ENCODE measurements at places on chromosomes 1 and 21.

DNA sequence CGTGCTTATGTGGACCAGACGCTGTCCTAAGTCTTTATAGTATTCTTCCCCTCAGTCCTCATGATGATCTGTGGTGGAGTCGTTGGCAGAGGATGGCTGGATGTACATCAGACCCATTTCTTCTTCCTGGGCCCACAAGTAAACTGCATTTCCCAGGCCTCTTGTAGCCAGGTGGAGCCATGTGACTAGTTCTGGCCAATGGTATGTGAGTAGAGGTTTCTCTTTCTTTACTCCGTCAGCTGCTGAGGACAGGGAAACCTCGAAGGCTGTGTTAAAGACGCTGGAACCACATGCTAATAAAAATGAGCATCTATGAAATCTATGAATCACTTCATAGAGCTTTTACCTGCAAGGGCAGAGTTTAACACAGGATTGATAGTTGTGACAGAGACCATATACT lies 18.7 kb upstream of the ZNF362 start:
- DNase-seq: no peak

DNA sequence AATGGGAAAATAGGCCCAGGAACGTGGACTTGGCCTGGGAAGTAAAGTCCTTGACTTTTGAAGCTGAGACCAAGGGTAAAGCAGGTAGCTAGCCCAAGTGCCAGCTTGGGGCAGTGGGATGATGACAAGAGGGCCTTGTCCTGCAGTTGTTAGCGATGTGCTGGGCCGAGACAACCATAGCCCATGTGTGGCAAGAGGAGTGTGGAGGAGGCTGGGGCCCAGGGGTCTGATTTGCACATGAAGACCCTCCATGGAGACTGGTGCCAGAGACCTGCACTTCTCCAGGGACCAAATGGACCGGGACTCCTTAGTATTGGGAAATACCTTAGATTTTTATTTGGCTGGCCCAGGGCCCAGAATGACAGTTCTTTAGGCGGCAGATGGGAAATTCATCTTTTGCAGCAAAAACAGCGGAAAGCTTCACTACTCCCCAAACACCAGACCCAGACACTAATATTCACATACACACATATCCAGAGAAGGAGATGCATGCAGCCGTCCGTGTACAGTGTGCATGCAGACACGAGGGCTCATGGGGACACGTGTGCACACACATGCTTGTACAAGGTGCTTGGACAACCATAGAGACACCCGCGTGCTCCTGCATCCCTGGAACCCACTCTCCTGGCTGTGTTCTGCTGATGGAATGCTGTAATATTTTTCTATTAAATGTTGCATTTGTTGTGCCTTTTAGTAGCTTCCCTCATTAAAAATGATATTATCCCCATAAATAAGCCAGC lies 78.1 kb upstream of the CSF3R start:
- no peak for DNase-seq

DNA sequence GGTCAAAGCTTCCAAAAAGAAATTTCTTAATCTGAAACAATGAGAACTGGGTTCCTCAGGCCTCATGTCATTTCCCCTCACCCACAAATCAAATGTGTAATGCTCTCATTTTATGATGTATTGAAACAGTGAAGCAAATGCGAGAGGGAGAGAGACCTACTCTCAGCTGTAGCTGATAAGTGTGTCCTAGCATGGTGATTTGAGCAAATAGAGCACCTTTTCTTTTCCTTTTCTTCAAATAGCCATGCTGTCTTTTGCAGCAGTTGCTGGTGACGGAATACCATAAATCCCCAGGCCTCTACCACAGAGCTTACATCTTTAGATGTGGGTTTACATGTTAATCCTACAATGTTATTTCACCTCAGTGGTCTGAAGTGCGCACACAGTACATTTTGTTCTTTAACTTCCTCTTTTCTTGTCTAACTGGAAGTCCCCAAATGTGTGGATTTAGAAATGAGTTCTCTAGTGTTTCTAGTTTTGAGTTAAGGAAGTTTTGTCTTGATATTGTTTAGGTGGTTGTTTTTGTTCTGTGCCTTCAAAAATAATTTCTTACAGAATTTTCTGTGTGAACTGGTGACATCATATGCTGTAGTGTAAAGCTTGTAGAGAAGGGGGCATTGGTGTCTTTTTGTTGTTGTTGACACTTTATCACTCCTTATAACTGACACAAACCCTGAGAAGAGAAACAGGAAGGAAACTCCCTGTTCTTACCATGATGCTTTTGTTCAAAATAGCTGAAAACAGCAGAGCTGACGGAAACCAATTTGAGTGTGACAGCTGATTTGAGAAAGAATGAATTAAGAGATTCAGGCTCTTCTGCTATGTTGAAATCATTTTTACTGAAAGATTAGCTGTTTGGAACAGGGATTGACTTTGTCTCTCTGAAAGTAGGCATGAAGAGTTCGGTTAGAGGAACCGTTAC lies 12.2 kb downstream of the SMAP2 start:
- peak; percentile 83 for DNase-seq

- no peak for DNase-seq
Observed at GRCh38 chr21:38742580-38743260, 63.0 kb upstream of the ETS2 start.

DNA sequence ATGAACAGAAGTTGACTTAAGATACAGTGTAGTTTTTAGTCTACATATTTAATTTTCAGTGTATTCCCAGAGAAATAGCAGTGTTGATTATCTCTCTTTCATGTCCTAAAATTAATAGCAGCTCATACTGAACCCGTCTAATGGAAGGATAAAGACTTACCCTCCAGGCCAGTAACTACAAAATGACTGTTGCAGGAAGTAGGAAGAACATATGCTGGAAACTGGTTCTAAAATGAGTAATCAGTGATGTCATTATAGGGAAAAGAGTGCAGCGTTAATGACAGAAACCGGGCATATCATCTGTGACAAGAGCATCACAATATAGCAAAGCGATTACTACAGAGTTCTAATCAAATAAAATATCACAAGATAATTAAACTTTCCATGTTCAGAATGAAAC lies 385.5 kb downstream of the SMYD3 start:
- no peak for DNase-seq

GRCh38 chr1:31300193-31300592 lies 3.4 kb downstream of the ZCCHC17 start:
- peak; percentile 17 for DNase-seq

DNA sequence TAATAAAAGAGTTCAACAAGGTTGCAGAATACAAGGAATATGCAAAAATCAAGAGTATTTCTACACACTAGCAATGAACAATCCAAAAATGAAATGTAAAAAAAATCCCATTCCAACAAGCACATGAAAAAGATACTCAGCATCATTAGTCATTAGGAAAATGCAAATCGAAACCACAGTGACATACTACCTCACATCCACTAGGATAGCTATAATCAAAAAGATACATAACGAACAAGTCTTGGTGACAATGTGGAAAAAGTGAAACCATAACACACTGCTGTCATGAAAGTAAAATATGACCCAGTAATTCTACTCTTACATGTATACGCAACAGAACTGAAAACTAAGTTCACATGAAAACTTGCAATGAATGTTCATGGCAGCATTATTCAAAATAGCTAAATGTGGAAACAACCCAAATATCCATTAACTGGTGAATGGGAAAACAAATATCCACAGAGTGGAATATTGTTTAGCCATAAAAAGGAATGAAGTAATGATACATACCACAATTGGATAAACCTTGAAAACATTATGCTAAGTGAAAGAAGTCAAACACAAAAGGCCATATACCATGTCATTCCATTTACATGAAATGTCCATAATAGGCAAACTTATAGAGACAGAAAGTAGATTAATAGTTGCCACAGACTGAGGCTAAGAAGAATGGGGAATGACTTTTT lies 34.3 kb downstream of the PIK3R3 start:
- no peak for DNase-seq

- DNase-seq: no peak
Observed at GRCh38 chr21:34345892-34346291, 17.9 kb upstream of the KCNE2 start.

DNA sequence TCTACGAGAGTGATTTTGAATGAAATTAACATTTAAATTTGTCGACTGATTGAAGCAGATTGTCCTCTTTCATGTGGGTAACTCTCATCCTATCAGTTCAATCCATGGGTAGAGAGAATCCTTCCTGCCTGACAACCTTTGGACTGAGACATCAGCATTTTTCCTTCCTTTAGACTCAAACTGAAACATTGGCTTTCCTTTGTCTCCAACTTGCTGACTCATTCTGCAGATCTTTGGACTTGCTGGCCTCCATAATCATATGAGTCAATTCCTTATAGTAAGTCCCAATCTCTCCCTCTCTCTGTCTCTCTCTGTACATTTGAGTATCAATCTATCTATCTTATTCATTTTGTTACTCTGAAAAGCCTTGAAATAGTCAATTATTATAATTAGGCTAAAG lies 416.7 kb downstream of the LRRIQ3 start:
- DNase-seq: no peak

GRCh38 chr1:74468982-74469603 lies 43.3 kb downstream of the LRRC53 start:
- peak; percentile 55 for DNase-seq

DNA sequence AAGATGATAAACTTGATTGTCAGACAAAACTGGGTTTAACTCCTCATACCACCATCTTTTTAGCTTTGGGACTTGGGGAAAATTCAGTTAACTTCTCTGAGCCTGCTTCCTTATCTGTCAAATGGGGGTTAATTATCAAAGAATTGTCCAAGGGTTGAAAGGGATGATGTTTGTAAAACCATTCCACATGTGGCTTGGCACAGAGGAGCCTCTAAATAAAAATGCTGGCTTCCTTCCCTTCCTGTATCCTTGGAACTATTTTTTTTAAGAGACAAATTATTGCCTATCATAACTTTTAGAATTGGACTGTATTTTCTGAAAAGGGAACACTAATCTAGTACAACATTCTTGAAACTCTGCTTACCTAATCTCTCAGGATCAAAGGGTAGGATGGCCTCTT lies 143.4 kb upstream of the USP24 start:
- DNase-seq: no peak

GRCh38 chr1:238738892-238739291 lies 647.5 kb upstream of the CHRM3 start:
- DNase-seq: no peak

- DNase-seq: no peak
Observed at GRCh38 chr21:45001134-45002095, 61.6 kb downstream of the SLX9 start.

DNA sequence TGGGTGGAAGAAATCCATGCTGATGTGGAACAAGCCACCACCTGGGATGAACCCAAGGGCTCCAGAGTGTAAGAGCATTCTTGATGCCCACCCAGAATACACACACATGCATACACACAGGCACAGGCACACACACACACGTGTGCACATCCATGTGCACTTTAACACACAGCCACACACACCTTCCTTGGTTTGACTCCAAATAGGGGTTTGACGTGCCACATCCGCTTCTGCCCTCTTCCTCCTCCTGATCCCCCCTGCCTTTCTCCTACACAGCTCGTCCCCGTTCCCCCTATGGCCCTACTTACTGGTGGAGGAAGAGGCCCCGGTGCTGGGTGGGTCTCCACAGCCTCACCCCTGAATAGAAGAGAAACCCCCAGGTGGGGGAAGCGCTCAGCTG lies 16.0 kb downstream of the SPATA21 start:
- DNase-seq: no peak

GRCh38 chr1:19169642-19170041 lies 40.4 kb downstream of the UBR4 start:
- peak; percentile 24 for DNase-seq

DNA sequence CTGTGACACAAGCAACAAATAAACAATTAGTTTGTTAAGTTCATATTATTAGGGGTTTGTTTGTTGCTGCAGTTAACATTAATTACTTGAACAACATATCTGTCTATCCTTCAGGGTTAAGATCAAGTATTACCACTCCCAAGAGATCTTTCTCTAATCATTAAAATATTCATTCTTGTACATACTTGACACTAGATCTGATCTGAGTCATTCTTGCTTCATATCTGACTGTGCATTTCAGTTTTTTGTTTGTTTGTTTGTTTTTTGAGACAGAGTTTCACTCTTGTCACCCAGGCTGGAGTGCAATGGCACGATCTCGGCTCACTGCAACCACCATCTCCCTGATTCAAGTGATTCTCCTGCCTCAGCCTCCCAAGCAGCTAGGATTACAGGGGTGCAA lies 613.3 kb upstream of the PLXNA2 start:
- no peak for DNase-seq

GRCh38 chr1:231194843-231195516 lies 33.1 kb downstream of the TRIM67 start:
- no peak for DNase-seq

- DNase-seq: no peak
Observed at GRCh38 chr21:46489800-46490199, 31.1 kb downstream of the DIP2A start.

GRCh38 chr1:246878551-246878950 lies 53.2 kb downstream of the AHCTF1 start:
- no peak for DNase-seq

DNA sequence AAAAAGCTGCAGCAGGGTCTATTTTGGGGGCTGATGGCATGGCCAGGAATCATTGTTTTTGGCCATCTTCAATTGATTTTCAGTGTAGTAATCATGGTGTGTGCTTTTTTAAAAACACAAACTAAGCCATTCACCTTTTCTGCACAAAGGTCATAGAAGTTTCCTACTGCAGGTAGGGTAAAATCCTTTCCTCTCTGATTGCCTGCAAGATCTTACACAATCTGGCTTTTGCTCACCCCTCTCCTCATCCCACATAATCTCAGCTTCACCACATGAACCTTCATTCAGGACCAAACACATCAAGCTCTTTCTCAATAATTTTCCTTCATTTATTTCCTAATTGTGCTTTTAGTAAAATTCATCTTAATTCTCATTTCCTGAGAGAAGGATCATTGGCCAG lies 38.3 kb upstream of the GBP5 start:
- no peak for DNase-seq

GRCh38 chr1:221429264-221429663 lies 312.6 kb downstream of the DUSP10 start:
- DNase-seq: peak; percentile 8

DNA sequence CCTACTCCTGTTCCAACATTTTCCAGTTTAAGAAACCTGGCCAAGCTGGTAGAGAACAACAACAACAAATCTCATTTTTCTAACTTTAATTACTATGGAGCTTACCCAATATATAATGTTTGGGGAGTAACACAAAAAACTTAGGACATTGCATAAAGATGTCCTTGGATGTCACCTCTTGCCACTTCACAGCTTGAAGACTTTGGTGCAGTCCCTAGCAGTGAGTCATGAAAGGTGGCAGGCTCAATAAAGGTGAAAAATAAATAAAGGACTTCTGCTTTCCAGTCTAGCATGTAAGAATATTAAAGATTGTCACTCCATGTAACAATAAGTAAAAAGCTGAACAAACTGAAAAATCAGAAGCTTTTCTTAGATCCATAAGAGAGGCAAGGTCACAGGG lies 17.6 kb upstream of the SELP start:
- no peak for DNase-seq

DNA sequence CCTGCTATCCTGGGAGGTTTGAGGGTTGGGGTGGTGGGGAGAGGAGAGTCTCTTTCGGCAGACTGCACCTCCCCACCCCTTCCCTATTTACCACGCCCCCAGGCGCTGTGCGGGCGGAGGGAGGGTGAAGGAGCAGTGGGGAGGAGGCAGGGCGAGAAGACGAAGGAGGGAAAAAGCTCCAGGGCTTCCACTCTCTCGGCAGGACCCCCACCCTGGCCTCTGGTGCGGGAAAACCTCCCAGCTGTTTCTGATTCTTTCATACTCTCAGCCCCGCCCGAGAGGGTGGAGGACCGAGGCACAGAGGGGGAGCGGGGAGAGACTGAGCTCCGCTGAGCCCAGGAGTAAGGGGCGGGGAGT lies 866 bp upstream of the WNT2B start:
- DNase-seq: peak; percentile 18

- no peak for DNase-seq
Observed at GRCh38 chr1:16147156-16147926, 8.5 kb downstream of the EPHA2 start.

GRCh38 chr21:25756190-25756932 lies 21.6 kb downstream of the GABPA start:
- DNase-seq: no peak

All from hematopoietic multipotent progenitor cell treated with erythropoietin and hydrocortisone succinate and interleukin-3 and kit ligand, for 6 days (in vitro differentiated cells).